MV-4-11 (cell line): ENCODE measurements at places on chromosomes 4 and X.

GRCh38 chrX:78327370-78328086 is at the start of gene CYSLTR1:
CYSLTR1 (minus strand) TSS chrX:78327611; CDS start chrX:78273746, 53,865 bp downstream.
- peak; percentile 87 for DNase-seq

- DNase-seq: no peak
Observed at GRCh38 chr4:185384930-185385331, 10.8 kb downstream of the LRP2BP start.

DNA sequence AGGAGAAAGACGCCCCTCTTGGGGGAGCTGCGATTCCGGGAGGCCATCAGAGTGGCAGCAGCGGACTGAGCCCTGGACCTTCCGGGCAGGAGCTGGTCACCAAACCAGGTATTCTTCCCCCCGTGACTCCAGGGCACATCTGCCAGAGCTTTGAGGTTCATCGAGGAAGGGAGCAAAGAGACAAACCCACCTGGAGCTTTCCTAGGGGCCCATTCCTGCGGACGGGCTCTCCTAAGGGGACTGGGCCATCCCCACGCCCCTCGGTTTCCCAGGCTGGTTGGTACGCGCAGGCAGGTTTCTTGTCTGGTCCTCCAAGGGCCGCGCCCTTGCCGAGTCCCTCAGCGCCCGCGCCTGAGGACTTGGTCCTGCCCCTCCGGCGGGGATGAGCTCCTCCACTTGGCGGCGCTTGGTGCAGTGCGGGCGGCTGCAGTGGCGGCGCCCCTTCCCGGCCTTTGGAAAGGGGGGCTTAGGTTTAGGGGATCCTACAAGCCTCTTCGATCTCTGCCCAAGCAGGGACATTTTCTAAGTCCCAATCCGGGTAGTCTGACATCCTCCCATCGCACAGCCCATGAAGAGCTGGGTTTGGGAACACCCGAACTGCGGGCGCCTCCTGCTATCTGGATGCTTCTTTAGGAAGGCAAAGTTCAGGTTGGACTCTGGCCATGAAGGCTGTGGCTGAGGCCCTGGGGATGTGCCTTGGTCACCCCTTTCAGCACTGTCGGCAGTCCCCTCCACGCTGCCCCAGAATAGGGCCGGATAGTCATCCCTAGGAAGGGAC is 538 bp downstream of the STBD1 start:
- DNase-seq: no peak

- DNase-seq: no peak
Observed at GRCh38 chr4:17667653-17668201, 53.3 kb downstream of the MED28 start.

GRCh38 chr4:56637154-56637553 is 43.9 kb downstream of the HOPX start:
- DNase-seq: no peak
